Fibroblast of skin of right biceps (primary cell): ENCODE measurements at places on chromosomes 3 and 15.

- no peak for DNase-seq
Observed at GRCh38 chr3:86175051-86175536, 815.9 kb downstream of the VGLL3 start.

DNA sequence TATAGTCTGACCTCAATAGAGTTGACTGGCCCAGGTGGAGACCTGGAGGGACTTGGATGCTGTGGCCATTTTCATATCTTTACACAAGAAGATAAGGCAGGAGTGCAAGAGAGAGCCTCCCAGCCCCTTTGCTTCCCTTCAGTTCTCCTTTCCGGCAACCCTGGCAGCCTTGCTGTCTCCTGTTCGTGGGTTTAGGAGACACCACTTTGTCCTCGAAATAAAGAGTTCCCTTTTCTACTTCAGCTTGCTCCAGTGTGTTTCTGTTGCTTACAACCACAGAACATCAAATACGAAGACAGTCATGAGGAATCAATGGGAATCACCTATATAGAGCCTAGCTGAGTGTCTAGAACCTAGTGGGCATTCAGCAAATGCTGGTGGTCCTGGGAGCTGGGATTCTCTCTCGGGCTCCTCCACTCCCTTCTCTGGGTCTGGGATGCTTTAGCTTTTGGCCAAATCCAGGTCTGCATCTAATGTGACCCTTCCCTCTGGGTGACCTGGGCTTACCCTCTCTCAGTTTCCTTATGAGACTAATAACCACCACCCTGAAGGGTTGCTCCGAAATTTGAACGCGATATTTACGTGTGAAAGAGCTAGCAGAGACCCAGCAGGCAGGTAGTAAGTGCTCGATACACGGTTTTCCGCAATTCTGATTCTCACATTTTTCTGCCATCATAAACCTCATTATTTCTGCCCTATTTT lies 44.5 kb downstream of the PCSK6 start:
- no peak for DNase-seq

- DNase-seq, result peak; percentile 30
Observed at GRCh38 chr3:122727766-122728165, 47.1 kb downstream of the PARP14 start.

- DNase-seq, result no peak
Observed at GRCh38 chr3:4813909-4814304, 165.3 kb upstream of the BHLHE40 start.

DNA sequence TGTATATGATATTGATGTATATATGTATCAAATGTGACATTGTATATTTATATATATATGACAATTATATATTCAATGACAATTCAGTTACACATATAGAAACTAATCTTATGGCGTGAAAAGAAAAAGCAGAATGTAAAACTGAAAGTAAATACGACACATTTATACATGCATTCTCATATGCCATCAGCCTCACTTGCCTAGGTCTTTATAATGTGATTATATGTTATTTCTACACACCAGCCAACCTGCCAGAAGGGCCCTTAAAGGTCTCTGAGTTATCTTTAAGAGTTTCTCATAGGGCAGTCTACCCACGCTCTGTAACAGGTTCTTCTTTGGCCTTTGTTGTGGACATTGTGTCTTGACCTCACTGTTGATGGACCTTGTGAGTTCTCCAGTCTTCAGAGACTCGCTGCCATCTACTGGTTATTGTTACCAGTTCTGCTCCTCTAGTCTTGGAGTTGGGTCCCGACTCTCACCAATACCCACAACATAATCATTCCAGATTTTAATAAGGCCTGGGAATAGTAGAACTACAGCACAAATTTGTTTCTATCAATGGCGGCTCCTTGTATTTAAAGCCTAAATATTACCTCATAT lies 371.5 kb upstream of the GOLIM4 start:
- DNase-seq, result peak; percentile 7

- DNase-seq, result peak; percentile 90
Observed at GRCh38 chr3:146550743-146551510, 6.5 kb upstream of the PLSCR1 start.

DNA sequence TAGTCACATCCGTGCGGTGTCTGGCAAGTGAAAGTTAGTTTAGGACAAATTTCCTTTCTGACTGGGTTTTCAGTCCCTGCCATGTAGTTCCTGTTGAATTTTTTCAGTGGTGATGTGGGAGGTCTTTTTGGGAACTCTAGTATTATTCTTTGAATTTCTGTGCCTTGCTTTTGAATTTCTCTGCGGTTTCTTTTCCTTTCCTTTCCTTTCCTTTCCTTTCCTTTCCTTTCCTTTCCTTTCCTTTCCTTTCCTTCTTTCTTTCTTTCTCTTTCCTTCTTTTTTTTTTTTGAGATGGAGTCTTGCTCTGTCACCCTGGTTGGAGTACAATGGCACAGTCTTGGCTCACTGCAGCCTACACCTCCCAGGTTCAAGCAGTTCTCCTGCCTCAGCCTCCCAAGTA lies 88.2 kb downstream of the CGNL1 start:
- no peak for DNase-seq

DNA sequence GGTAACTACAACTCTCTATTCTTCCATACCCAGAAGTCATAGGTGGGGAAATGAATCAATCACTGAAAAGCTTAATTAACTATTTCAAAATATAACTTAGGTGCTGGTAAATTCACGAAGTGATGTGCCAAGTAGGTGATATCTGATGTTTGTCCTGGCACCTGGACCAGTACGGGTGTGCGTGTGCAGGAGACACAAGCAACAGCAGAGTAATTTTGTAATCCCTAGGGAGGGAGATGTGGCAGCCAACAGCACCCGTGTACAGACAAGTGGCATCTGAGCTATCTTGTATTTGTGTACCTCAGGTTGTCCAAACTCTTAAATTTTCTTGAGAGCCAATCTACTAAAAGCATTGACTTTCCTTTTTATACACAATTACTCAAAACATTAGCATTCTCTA lies 22.8 kb downstream of the USF3 start:
- no peak for DNase-seq

DNA sequence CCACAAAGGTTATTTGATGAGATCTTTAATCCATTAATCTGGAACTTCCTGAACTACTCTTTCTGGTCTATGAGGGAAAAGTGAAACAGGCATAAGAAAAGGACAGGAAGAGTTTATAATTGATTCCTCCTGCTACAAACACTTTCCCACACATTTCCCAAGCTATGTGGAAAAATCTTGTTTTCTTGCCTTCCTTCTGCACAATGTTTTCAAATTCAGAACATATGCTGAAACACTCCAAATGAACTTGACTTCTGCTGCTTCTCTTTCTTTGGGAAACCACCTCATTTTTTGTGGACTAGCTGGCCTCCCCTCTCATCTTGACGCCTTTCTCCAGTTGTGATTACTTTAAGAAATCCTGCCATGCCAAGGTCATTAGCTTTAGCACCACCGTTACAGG lies 100.7 kb upstream of the PTPRG start:
- no peak for DNase-seq

GRCh38 chr3:15055019-15055557 lies 10.0 kb downstream of the MRPS25 start:
- peak; percentile 25 for DNase-seq

DNA sequence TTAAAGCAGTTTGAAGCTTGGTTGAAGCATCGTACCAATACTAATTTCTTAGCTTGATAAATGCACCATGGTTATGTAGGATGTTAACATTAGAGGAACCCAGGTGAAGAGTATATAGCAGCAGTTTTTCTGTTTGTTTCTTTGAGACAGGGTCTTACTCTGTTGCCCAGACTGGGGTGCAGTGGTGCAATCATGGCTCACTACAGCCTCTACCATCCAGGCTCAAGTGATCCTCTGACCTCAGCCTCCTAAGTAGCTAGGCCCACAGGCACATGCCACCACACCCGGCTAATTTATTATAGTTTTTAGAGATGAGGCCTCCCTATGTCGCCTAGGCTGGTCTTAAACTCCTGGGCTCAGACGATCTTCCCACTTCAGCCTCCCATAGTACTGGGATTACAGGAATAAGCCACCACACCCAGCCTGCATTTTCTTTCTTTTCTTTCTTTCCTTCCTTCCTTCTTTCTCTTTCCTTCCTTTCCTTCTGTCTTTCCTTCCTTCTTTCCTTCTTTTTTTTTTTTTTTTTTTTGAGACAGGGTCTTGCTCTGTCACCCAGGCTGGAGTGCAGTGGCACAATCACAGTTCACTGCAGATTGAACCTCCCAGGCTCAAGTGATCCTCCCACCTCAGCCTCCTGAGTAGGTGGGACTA lies 6.1 kb downstream of the PEAK1 start:
- DNase-seq, result no peak

GRCh38 chr3:109713288-109713687 lies 375.9 kb upstream of the DPPA4 start:
- DNase-seq, result no peak

DNA sequence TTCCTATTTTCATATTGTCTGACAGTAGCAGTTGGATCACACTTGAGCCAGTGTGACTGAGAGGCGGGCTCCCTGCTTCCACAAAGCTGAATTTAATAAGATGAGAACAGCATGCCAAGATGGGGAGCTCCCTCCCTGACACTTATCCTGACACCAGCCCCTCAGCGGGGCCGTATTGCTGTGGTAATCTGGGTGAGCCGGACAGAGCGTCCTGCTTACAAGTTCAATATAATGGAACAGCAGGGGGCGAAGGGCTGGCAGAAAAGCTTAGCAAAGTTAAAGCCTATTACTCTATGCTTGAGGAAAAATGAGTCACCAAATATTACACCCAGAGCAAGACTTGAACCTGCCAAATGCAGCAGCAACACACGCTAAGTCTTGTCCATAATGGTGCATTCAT lies 163.8 kb upstream of the CMC1 start:
- DNase-seq, result peak; percentile 8

DNA sequence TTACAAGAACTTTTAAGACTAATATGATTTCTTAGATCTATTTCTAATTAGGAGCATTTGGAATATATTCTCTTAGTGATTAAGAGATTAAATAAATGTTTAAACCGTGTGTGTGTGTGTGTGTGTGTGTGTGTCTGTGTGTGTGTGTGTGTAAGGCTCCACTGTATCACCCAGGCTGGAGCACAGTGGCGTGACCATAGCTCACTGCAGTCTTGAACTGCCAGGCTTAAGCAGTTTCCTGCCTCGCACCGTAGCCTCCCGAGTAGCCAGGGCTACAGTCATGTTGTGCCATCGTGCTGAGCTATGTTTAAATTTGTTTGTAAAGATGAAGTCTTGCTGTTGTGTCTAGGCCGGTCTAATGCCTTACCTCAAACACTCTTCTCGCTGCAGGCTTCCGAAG lies 109.4 kb downstream of the KLHL25 start:
- no peak for DNase-seq

GRCh38 chr15:69011641-69012040 lies 2.9 kb upstream of the NOX5 start:
- DNase-seq, result no peak

DNA sequence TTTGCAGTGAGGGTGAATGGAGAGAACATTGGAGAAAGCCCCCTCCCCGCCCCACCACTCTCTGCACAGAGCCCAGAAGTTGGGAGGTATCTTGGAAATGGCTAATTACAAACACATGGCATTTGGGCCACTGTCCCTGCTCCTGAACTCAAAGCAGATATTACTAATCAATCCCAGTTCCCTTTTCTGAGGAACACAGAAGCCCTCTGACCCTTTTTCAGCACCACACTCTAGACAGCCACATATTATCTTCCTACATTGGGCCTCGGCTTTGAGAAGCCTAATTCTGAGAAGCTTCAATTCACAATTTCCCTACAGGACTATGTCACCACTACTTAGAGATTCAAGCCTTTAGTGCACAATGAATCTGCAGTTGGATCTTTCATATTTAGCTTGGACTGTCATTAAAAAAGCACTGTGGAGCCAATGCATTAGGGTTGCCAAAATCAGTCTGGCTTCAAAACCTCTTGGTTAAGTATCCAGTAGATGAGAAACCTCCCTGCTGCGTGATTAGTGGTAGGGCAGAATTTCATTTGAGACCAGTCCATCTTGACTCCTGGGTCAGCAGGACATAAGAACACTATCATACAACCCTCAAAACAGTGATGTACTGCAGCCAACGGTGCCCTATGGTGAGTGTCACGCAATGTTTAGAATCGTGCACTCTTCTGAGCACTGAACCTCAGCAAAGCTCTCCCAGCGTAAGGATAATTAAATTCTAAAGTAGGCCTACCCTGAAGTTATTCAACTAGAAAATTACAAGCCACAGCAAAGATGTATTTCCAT lies 26.1 kb downstream of the MGLL start:
- no peak for DNase-seq

- DNase-seq, result no peak
Observed at GRCh38 chr3:115876876-115877614, 253.7 kb downstream of the GAP43 start.

DNA sequence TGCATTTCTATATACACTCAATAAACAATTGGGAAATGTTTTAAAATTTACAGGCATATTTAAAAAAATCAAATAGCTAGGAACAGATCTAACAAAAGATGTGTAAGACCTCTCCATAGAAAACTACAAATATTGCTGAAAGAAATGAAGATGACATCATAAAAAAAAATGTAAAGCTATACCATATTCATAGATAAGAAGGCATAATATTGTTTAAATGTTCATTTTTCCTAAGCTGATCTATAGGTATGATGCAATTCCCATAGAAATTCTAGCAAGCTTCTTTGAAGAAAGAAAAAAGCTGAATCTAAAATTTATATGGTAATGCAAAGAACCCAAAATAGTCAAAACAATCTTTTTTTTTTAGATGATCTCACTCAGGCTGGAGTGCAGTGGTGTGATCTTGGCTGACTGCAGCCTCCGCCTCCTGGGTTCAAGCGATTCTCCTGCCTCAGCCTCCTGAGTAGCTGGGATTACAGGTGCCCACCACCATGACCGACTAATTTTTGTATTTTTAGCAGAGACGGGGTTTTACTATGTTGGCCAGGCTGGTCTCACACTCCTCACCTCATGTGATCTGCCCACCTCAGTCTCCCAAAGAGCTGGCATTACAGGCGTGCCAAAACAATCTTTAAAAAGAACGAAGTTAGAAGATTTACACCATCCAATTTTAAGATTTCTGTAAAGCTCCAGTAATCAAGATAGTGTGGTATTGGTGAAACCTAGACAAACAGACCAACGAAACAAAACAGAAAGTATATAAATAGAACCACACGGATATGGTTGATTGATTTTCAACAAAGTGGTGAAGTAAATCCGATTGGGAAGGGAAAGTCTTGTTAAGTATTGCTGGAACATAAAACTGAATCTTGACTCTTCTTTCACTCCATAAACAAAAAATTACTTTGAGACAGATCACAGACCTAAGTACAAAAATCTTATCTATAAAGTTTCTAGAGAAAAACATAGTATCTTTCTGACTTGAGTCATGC lies 6.3 kb upstream of the BHLHE40 start:
- DNase-seq, result no peak

DNA sequence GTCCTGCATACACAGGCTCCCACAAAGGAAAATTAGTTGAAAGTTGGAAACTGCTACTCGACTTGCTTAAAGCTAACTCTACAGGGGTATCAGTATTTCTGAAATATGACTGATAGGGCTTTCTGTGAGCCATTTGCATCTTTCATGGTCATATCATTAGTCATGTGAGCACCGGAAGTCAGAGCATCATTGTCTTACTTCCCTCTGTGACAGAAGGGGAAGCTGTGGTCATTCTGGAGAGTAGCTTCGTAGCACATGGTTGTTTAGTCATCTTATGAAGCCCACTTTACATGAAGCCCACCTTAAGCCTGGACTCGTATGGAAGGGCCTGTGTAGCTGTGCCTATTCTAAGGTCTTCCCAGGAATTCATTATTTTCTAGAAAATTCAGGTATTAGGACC lies 69.0 kb downstream of the COL6A5 start:
- DNase-seq, result no peak
